SK-N-SH (cell line): ENCODE measurements at places on chromosomes 7 and 10. TPM values are rescaled to one million over a fixed set of nuclear protein-coding genes. Genes with fewer than 3 reads are reported as not detected.

The NXPH1 gene
- not detected in 2 replicates for polyA plus RNA-seq

The JAKMIP3 gene
- 0.02 TPM in 2 replicates for polyA plus RNA-seq

The TAS2R16 gene
- not detected in 2 replicates for polyA plus RNA-seq

The IL2RA gene
- polyA plus RNA-seq = not detected in 2 replicates

The NEUROD6 gene
- not detected in 2 replicates for polyA plus RNA-seq

The VIPR2 gene
- polyA plus RNA-seq = 0.02 TPM in 1 of 2 replicates, not detected in the other

The HIBADH gene
- 71.8 and 84.6 TPM in 2 replicates for polyA plus RNA-seq

The PILRB gene
- 55.4 and 63.7 TPM in 2 replicates for polyA plus RNA-seq
